ENCODE measurements at places on chromosomes 12 and 14.

GRCh38 chr12:11130999-11131398 lies 3.4 kb downstream of the TAS2R30 start:
- no peak for DNase-seq

- no peak for DNase-seq
Measured at GRCh38 chr12:63098851-63099250, 52.1 kb downstream of the AVPR1A start.

GRCh38 chr14:55206175-55206693 lies 14.8 kb upstream of the DLGAP5 start:
- DNase-seq: no peak

DNA sequence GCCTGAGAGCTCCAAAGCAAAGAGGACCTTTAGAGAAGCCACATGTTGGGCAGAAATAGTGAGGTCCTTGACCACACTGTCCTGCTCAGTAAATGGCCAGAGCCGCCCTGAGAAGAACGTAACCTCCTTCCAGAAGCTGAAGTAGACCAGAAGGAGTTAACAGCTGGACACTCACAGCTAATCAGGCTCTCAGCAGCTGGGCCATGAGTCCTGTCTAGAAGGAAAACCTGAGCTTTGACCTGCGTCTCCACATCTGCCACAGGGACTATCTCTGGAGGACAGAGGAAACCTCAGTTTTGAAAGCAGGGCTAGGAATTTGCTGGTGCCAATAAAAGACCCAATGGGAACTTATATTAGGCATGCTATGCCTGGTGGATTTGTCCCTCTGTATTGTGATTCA lies 12.3 kb upstream of the DHRS4 start:
- DNase-seq: no peak

DNA sequence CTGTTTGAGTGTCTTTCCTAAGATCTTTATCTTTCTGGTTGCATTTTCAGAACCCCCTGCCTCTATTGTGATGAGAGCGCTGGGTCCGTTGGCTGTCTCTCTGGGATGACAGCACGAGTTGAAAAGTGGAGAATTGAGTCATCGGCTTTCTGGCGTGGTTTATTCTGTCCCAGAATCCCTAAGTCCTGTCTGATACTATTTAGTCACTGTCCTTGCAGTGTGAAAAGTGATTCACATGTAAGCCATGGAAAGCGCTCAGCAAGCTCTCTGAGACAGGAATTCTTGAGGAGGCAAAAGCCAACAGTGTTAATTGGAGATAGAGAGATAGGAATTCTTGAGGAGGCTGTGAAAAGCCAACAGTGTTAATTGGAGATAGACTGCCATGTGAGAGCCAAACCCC lies 121.7 kb downstream of the CHST11 start:
- no peak for DNase-seq

DNA sequence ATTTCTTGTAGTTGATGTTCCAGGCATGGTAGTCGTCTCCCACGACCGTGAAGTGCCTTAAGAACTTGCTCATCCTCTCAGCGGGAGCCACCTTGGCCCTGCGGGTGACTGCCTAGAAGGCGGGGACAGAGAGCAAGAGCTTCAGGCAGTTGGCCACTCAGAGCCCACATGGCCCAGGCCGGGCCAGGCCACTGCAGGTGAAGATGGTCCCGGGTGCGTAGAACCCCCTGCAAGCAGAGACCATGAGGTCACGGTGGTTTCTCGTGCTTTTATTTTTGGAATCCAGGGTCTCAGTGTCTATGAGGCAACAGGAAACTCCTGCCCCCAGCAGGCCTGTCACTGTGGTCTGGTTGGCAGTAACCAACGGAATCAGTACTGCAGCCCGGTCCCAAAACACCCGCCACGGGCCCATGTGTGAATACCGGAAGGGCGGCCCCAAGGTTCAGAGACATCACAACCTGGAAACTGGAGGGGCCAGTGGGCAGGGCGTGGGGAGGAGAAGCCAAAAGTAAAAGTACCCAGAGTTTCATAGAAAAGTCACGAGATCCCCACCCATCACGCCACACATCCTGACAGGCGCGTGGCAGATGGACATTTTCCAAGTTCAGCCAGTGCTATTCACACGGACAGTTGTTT lies 27.5 kb downstream of the HVCN1 start:
- no peak for DNase-seq

DNA sequence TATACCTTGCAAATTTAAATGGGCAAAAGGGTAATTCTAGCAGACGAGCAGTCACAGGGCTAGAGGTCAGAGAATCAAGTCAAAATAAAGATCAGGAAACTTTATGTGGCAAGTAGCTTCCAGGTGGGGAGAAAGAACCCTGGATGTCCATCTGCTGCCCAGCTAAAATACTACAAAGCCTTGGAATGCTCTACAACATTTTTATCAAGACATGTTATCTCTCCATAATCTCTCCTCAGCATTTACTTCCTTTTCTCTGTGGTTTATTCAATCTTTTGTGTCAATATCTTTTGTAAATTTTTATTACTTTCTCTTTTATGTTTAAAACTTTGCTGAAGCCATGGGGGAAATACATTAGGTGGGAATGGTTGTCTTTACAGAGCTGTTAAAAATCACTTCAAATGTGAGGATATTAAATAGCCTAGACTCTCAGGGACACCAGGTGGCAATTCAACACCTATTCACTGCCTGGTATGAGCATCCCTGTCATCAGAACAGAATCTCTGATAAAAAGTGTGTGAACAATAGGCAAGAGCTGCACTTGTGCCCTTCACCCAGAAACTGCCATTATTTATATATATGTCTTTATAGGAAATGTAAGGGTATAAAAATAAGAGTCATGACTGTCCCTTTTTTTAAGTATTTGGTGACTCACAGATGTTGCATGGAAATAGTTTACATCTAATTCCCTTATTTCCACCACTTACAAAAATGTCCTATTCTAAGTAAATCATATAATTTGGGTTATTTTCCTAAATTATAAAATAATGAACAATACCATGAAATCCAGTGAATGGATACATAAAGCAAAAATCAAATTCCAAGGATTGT lies 152.9 kb downstream of the EPS8 start:
- no peak for DNase-seq

DNA sequence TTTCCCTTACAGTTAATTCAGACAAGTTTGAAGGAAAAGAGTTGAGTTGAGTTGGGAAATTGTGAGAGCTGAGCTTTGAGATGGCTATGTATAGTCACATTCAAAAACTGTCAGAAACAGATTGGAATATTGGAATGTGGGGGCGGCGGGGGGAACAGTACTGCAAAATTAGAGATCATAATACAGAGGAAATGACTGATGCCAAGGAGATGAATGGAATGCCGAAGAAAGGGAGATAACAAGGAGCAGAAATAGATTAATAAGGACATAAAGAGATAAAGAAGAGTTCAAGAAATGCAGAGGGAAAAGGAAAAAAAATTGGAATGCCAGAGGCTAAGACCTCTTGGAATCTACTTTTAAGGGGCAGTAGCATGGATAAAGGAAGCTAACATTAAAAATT lies 3.2 kb upstream of the OR4K5 start:
- no peak for DNase-seq

DNA sequence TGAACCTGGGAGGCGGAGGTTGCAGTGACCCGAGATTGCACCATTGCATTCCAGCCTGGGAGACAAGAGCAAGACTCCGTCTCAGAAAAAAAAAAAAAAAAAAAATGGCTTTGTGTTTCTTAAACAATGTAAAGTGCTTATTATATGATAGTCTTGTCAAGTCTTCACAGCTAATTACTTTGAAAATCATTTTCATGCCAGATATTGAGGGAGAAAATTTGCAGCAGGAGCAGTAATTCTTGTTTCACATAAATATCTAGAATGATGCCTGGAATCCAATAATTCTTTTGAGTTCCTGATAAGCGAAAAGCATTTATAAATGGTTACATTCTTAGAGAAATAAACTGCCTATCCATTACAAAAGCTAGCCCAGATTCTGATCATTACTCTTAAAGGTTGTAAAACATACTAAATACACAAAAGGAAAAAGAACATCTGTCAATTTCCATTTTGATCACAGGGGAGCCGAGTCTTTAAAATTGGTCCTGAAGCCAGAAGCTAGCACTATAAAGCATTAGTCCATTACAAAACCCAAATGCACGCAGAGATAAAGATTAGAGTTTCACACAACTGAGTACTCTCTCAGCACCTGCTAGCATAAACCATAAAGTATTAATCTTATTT lies 50.3 kb downstream of the IFT81 start:
- no peak for DNase-seq

- DNase-seq: no peak
Measured at GRCh38 chr14:67019796-67020195, 169.4 kb upstream of the GARIN2 start.

DNA sequence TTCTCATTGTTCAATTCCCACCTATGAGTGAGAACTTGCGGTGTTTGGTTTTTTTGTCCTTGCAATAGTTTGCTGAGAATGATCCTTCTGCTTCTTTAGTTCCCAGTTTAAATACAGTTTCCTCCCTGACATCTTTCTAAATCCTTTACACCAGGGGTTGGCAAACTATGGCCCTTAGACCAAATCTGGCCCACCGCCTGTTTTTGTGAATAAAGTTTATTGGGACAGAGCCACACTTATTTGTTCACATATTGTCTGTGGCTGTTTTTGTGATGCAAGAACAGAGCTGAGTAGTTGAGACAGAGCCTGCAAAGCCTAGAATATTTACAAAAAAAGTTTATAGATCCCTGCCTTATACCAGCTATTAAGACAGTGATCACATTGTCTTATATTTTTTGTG lies 53.7 kb downstream of the SERPINA10 start:
- DNase-seq: no peak

GRCh38 chr12:110270125-110270962 lies 10.7 kb upstream of the ATP2A2 start:
- DNase-seq: no peak

DNA sequence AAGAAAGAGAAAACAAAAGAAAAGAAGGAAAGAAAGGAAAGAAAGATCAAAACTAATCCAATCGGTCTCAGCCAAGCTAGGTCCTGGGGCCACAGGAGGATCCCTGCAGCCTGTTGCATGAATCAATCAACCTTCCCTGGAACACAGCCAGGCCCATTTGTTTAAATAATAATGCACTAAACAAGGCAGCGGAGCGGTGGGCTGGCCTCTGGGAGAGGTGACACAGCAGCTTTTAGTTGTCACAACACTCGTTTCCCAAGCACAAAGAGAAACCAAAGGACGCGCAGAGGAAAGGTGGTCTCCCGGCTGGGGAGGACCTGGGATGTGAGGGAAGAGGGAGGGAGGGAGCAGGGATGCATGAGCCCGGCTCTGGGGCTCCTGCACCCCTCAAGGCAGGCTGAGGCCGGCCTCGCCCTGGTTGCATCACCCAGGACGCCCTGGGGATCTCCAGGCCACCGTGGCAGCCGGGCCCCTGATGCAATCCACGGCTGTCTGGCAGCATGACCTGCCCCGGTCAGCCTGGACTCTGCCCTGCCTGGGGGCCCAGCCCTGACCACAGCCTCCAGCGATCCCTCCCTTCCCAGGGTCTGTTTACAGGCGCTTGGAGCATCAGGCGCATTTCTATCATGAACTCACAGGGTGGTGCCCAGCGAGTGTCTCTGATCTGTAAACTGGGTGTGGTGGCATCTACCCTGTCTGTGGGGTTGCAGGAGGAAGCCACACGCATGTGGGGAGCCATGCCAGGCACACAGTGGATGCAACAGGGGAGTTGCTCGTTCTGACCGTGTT lies 32.5 kb downstream of the MMP17 start:
- DNase-seq: no peak

DNA sequence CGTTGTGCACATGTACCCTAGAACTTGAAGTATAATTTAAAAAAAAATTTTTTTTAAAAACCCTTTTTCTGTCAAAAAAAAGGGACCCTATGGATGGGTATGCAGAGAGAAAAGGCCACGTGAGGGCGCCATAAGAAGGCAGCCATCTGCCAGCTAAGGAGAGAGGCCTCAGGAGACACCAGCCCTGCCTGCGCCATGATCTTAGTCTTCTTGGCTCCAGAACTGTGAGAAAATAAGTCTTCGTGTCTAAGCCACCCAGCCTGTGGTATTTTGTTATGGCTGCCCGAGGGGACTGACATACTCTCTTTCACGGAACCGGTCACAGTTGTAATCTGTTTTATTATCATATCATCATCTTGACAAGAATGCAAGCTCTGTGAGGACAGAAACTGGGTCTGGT lies 174.8 kb downstream of the EFCAB11 start:
- DNase-seq: no peak

DNA sequence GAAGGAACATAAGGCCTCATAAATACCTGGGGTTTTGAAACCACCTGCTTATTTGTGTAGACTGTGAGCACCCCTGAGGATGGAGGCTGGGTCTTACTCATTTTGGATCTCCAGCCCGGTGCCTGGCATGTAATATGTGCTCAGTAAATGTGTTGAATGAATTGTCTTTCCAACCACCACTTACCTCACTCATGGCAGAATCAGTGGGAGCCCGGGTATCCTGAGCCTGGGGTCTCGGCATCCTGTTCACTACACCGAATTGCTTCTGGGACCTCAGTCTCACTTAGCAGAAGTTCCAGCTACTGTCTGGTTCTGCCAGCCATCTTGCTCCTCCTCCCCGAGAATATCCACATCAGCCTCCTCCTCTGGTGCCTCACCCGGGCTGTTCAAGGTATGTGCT lies 43.0 kb upstream of the CCND2 start:
- no peak for DNase-seq

DNA sequence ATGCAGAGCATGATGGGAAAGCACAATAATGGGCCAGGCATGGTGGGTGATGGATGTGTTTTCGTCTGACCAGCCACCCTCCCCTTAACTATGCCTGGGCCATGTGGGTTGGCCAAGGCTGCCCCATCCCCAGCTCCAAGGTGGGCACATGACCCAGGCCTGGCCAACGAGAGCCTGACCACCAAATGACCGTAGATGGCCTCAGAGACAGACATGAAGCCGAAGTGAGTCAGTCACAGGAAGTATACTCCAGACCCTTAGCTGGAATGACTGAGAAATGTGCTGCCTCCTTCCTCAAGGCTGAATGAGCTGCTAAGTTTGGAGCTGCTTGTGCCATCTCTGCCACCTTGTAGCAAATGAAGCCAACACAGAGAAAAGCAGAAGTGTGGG lies 233.6 kb downstream of the BCL11B start:
- DNase-seq: no peak

DNA sequence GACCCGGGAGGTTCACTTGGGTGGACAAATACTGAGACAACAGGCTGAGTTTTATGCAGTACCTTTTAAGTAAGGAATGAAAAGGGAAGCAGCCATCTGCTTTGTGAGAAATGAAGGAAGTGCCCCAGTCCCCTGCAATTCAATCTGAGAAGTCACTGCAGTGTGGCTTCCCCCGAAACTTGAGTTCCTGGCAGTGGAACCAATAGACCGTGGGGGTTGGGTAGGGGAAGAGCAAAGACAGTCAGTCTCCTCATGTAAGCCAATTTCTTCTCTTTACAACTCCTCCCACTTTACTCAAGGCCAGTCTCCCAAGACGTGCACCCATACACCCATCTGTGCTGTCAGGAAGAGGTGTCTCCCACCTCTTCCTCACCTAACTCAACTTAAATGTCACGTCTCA lies 206.5 kb downstream of the BCAT1 start:
- no peak for DNase-seq

- no peak for DNase-seq
Measured at GRCh38 chr14:59018978-59019377, 169.5 kb upstream of the DAAM1 start.

DNA sequence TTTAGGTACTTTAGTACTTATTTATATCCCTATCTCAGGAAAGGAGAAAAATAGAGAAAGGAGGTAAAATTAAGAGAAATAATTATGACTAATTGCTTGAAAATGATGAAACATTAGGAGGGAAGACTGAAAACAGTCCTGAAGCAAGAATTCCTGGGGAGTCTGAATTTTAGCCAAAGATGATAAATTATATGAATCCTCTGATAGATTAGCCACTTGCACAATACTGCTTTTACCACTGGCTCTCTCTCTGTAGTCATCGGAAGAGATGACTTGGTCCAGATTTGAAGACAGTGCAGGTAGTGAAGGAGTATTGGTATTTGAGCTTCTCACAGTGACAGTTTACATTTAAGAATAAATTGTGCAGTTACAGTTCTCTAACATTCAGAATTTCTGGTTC lies 83.8 kb upstream of the CLEC14A start:
- no peak for DNase-seq
